Substantia nigra (tissue), 51 donors: ENCODE measurements at places on chromosomes 6 and 20.
A peak's percentile ranks its signal among the peaks of the same experiment; 100 is the strongest.

- no peak for DNase-seq
These were observed 171.2 kb upstream of the SULF2 start for GRCh38 chr20:47956268-47956995.

GRCh38 chr20:44832724-44833123, 22.4 kb upstream of the RIMS4 start:
- DNase-seq, result no peak

DNA sequence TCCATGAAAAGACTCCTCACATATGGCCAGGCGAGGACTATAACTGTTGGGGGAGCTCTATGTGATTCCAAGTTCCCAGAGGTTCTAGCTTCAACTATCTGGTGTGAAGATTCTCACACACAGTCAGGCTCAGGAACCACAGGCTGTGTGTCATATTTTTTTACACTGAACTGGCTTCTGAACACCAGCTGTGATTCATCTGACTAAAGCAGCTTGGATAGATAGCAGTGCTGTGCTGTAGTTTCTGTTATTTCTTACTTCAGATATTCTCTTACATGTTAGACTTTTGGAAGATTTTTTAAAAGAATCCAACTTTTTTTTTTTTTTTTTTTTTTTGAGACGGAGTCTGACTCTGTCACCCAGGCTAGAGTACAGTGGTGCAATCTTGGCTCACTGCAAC, 140.7 kb upstream of the MCHR2 start:
- DNase-seq, result no peak

- DNase-seq, result no peak
These were observed 24.7 kb downstream of the FNDC1 start for GRCh38 chr6:159193923-159194322.

DNA sequence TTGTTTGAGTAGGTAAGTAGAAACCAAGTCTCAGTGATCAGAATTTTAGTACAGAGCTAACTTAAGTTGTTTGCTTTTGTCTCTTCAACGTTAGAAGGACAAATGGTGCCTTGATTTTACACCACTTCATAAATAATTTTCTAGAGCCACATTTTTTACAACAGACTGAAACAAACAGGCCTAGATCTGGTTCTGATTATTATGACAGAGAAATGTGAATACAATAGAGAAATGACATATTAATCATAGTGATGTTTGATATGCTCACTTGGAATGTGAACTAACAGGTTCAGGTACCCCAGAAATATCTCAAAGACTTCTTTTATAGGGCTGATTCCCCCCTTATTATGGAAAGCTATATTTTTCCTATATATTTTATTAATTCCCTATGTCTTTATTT, 760.6 kb downstream of the KIF16B start:
- no peak for DNase-seq

DNA sequence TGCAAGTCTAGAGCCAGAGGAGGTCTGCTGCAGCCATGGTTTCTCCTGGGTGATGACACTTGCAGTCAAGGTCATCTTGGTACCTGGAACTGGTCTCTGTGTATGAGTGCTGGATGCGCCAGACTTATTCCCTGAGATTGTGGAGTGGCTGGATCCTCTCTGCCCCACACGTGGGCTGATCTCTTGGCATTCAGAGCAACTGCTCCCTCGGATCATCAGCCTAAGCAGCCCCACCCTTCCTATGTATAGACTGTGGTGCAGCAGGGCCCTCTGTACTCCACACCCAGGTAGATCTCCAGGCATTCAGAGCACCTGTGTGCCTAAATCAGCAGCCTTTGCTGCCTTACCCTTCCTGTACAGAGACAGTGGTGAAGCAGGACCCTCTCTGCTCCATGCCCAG, 12.1 kb upstream of the CST4 start:
- DNase-seq, result no peak

DNA sequence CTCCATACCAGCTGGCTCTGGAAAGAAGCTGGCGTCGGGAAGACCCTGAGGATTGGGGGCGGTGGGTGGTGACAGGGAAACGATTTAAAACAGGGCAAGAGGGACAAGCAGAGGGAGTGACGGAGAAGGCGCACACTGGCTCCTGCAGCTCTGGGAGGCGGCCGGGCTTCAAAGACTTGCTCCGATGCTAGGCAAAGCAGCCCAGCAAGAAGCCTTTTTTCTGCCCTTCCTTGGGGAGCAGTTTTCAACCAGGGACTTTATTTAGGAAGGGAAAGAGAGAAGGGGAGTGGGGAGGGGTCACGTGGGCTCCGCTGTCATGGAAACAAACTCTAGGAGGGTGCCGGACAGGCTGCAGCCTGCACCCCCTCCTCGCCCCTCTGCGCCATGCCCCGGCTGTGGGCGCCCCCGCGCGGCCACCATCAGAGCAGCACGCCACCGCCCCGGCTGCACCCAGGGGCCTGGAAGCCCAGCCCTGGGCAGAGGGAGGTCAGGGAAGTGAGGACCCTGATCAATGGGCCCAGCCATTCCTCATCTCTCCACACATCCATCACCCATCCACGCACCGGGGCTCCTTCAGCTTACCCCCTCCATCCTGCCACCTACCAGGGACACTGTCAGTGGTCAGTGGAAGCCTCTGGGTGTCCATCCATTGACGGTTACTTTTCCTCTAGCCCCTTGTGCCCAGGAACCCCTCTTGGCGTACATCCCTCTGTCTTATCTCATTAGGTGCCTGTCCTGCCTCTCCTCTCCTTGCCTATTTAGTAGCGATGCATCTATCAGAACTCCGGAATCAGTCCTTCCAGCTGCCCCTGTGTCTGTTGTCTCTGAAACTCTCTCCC, 66.6 kb upstream of the CCDC167 start:
- DNase-seq, result peak; percentile 56

DNA sequence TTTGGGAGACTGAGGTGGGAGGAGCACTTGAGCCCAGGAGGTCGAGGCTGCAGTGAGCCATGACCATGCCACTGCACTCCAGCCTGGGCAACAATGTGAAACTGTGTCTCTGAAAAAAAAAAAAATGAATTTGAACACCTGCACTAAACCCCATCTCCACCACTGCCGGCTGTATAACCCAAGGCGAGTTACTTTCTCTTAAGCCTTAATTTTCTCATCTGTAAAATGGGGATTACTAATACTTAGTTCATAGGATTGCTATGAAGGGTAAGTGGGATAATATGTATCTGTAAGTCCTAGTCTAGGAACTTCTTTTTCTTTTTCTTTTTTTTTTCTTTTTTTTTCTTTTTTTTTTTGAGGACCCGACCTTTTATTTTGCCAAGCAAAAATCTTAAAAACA, 61.5 kb downstream of the SHLD1 start:
- no peak for DNase-seq

- no peak for DNase-seq
These were observed 7.7 kb downstream of the DNAH8 start for GRCh38 chr6:38722727-38723334.

DNA sequence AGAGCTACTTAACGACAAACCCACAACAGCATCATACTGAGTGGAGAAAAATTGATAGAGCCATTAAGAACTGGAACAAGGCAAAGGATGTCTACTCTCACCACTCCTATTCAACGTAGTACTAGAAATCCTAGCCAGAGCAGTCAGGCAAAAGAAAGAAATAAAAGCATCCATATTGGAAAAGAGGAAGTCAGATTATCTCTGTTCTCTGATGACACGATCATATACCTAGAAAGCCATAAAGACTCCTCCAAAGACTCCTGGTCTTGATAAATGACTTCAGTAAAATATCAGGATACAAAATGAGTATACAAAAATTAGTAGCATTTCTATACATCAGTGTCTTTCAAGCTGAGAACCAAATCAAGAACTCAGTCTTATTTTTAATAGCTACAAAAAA, 17.0 kb upstream of the FHL5 start:
- no peak for DNase-seq

GRCh38 chr20:45344168-45344860, 3.9 kb downstream of the SDC4 start:
- DNase-seq, result no peak

GRCh38 chr6:28205879-28206278, 19.2 kb upstream of the ZSCAN9 start:
- DNase-seq, result no peak

- DNase-seq, result no peak
These were observed 149.7 kb downstream of the PLCB4 start for GRCh38 chr20:9218531-9218961.

- DNase-seq, result no peak
These were observed 544.6 kb downstream of the ADGRB3 start for GRCh38 chr6:69179681-69180080.

GRCh38 chr6:36061236-36061635, 33.6 kb downstream of the MAPK14 start:
- no peak for DNase-seq

DNA sequence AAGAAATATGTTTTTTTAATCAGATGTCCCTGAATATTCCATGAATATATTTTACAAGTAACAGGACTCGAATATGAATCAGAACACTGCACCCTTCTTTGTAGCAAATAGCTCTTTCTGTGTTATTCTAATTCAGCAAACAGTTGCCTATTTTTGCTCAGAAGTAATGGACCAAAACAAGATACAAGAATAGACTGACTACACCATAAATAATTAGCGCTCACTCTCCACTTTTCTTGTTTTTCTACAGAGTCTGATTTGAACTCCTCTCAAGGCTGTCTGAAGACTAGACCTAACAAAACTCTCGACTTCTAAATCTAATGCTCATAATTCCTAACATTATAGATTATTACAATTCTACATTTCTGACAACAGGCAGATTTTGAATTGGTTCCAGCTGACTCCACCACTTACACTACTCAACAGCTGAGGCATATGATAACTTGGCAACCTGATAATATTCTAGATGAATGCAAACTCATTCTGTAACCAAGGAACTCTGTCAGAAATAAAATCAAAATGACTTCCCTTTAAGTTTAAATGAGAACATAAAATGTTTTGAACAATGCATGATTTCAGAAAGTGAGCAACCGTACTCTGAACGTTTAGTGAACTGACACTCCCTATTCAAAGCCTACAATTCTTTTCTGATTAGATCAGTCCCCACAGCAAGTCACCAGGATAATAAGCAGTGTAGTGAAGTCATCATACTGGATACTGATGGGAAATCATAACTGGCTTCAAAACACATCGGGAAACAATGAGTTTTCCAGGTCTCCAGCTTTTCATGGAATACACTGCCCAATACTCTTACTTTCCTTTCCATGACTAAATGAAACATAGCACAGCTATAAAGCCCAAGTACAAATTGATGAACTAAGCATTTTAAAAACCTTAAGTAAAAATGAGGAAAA, 114.2 kb upstream of the BEND6 start:
- no peak for DNase-seq

DNA sequence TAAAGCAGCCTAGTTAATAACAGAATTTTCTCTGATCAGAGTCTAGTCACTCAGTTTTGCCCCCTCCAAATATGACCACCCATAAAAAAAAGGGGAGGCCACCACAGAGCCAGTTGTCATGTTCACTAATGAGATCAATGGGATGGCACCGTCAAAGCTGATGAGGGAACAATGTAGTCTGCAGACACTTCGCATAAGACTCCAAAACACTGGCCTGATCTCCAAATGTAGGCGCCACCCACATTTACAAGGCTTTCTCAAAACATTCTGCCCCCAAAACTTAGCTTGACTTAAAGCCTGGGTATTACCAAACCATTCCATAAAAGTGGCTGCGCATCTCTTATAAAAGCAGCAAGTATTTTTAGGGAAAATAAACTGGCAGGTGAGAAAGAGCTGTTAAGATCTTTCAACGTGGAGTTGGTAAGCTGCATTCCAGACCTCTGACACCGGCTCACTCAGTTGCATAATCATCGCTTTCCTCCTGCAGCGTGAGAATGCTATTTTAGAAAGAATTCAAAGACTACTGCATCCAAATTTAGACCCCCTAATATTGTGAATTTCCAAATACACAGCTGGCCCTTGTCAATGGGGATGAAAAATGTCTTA, 59.3 kb downstream of the TBC1D7 start:
- no peak for DNase-seq

GRCh38 chr6:40948570-40948969, 90.5 kb downstream of the UNC5CL start:
- DNase-seq, result no peak

DNA sequence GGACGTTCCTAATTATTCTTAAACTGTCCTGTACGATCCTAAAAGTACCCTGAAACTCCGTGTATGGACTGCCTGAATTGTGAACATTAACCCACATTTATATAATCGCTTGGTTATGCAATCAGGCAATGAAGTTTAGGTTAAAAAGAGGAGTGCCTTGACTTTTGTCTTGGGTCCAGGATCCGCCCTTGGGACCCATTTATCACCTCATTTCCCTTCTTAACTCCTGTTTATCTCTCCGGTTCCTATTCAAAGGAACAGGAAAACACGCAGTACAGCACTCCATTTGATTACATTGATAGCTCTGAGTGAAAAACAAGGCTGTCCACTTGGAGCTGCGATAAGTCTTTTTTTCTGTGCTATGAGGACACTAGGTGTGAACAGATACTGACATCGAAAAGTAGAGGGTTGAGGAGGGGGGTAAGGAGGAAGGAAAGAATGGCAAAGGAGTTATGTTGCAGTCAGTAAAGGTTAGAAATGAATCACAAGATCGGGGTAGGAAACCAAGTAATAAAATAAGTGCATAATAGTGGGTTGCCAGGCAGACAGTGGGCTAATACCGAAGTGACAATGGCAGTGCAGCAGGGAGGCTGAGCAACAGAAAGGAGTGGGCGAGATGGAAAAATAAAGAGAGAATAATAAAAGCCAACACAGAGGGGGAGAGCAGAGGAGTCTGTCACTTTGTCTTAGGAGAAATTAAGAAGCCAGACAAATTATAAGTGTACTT, 15.9 kb upstream of the PCK1 start:
- no peak for DNase-seq

DNA sequence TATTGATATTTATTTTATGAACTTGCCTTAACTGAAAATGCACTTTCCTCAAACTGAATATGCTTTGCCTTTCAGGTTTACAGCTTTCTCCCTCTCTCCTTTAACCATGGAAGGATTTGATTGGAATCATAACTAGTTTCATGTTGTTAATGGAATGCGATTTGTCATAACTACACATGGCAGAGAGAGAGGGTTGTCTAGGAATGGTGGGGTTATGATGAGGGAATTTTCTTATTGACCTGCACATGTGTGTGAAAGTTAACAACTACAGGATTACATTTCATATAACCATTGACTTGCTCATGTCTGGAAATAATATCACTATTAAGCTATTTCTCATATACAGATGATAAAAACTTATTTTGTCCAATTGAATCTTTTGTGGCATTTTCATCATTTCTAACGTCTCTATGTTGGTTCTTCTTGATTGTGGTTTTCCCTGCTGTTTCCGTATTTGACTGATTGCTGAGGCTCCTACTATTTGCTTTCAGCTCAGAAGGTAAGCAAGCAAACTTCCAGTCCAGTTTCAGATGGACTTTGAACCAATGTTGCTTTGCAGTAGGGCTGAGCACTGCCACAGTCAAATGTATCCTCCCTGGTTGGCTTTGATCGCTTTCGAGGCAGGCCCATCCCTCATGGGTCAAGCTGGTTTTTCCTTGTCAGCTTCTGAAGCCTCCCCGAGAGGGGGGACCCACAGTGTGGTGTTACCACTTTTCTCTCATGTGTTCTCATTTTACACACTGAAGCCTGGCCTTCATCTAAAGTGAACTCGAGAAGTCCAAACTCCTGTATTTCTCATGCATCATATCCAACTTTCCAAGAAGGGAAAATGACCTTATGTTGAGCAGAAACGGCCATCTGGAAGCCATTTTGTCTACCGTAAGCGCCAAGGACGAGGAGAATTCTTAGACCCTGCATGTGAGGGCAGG, 7.6 kb upstream of the CCN2 start:
- DNase-seq, result no peak
